ENCODE measurements at places on chromosomes 16 and 17.

- no peak for DNase-seq
Measured at GRCh38 chr16:518858-519257, 8.7 kb upstream of the CAPN15 start.

GRCh38 chr17:68450391-68450790 lies 6.9 kb downstream of the WIPI1 start:
- no peak for DNase-seq

- DNase-seq, result peak; percentile 93
Measured at GRCh38 chr17:78128551-78129350, at the start of gene TMC6. TMC6 (minus strand) TSS chr17:78128755; CDS start chr17:78126832, 1,923 bp downstream.

DNA sequence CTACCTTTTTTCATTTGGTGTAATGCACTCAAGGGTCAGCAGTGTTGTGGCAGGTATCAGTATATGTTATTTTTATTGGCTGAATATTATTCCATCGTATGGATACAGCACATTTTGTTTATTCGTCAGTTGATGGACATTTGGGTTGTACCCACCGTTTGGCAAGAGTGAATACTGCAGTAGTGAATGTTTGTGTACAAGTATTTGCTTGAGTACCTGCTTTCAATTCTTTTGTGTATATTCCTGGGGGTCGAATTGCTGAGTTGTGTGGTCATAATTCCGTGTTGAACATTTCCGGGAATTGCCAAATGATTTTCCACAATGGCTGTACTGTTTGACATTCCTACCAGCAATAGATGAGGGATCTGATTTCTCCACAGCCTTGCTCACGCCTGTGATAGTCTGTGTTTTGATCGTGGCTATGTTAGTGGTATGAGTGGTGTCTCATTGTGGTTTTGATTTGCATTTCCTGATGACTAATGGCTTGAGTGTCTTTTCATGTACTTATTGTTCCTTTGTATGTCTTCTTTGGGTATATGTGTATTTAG lies 108.4 kb downstream of the OR1D5 start:
- peak; percentile 66 for DNase-seq

- DNase-seq, result no peak
Measured at GRCh38 chr16:89919535-89920406, 1.1 kb downstream of the MC1R start.

DNA sequence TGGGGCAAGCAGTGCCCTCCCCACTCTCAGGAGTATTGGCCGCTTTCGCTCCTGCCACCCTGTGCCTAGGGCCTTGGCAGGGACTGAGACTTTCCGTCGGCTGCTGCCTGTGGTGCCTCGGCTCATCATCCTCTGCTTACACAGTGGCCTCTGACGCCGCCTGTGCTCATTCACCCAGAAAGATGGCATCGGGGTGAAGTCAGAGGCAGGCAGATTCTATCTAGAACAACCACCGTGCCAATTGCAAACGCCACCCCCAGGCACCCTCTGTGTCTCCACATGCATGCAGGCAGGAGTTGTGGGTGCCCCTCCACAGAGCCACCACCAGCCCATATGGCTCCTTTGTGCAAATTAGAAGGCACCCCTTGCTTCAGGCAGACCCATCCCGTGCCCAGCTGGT lies 154.2 kb upstream of the GSE1 start:
- DNase-seq, result no peak

DNA sequence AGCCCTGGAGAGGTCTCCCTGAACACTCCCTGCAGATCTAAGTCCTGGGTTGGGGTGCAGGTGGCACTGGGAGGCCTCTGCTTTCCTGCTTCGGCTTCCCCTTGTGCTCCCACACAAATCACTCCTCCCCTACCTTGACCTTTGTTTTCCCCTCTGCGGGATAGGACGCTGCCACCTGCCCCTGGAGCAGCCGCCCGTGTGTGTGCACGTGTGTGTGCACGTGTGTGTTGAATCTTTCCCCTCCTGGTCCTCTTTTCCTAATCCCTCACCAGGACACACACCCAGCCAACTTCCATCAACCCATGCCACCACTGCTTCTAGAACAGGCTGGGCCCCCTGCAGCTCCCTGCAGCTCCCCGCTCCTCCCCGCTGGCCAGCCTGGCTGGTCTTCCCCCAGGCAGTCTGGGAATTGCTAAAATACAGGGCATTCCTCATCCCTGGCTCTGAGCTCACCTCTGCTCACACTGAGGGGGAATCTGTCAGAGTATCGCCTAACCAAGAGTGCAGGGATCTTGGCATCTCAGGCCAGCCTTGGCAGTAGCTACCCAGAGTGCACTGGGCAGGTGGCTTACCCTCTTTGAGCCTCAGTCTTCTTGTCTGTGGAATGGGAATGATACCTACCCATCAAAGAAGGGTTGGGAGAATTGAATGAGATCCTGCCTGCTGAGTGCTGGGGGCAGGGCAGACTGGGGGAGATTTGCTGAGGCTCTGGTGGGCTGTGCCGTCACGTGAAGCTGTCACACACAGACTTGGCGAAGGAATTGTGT lies 198.5 kb downstream of the NTN1 start:
- no peak for DNase-seq

GRCh38 chr16:48234630-48235029 lies 9.5 kb upstream of the LONP2 start:
- DNase-seq, result no peak

DNA sequence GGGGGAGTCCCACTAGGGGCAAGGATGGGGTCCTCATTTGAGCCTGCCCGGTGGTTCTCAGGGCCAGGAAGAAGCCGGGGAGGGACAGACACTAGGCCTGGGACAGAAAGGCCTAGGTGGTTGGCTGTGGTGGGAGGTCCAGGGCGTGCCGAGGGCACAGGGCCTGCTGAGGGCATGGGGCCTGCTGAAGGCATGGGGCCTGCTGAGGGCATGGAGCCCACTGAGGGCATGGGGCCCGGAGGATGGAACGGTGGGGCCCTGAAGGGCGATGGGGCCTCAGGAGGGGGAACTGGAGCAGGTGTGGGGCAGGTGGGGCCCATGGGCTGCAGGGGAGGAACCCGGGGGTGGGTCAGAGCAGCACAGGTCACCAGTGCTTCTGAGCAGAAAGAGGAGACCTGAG lies 31.2 kb downstream of the PELP1 start:
- DNase-seq, result no peak

- no peak for DNase-seq
Measured at GRCh38 chr16:81524382-81524781, 79.8 kb downstream of the CMIP start.

- no peak for DNase-seq
Measured at GRCh38 chr16:47162670-47163420, 19.1 kb upstream of the NETO2 start.

- DNase-seq, result peak; percentile 88
Measured at GRCh38 chr16:88743693-88744576, 37.6 kb downstream of the CTU2 start.

Data from urothelium cell line (cell line).